CD4-positive, alpha-beta T cell treated with Interleukin-15 for 4 hours (primary cell): ENCODE measurements at places on chromosomes 13 and 19.
A peak's percentile ranks its signal among the peaks of the same experiment; 100 is the strongest.

DNA sequence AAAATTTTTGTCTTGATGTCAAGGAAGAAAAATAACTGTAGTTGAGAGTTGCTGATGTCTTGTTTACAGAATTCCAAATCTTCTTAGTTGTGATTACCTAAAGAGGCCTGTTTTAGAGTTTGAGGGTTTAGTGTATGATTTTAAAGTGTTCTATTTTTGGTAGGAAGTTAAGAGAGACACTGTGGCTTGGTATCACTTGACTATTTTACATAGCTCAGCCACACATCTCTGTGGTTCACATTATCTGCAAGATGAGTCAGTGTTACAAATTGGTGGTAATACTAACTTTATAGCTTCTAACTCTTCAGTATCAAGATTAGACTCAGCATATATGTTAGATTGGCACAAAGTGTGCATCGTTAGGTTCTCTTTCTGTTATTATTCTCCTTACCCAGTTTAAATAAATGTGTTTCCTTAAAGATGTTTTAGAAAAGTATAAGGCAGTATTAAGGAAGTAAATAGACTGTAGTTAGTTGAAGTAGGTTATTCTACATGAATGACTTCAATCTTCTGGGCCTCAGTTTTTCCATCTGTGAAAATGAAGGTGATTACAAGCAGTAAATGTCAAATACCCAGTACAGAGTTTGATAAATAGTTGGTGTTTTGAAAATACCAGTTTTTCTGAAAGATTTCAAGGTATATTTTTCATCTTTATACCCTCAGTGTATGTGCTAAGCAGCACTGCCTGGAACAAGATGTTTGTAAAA, 33.4 kb downstream of the COG6 start:
- DNase-seq: no peak

DNA sequence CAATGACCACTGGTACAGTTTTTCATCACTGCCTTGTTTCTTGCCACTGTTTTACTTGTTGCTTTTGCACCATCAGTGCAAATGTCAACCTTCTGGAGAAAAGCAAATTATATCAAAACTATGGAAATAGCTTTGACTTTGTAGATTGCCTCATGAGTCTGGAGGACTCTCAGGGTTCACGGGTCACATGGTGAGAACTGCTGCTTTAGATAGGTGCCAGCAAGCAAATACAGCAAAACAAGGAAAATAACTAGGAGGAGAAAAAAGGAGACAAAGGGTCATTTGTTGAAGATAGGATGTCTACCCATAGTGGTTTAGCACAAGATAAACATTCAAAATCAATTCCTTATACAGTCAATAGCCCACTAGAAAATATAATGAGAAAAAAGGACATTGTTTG, 33.1 kb downstream of the POLR1D start:
- no peak for DNase-seq

- no peak for DNase-seq
These were observed 18.1 kb downstream of the N4BP2L1 start for GRCh38 chr13:32409561-32410421.

GRCh38 chr13:50611117-50611781, 232.2 kb downstream of the DLEU7 start:
- DNase-seq: no peak

DNA sequence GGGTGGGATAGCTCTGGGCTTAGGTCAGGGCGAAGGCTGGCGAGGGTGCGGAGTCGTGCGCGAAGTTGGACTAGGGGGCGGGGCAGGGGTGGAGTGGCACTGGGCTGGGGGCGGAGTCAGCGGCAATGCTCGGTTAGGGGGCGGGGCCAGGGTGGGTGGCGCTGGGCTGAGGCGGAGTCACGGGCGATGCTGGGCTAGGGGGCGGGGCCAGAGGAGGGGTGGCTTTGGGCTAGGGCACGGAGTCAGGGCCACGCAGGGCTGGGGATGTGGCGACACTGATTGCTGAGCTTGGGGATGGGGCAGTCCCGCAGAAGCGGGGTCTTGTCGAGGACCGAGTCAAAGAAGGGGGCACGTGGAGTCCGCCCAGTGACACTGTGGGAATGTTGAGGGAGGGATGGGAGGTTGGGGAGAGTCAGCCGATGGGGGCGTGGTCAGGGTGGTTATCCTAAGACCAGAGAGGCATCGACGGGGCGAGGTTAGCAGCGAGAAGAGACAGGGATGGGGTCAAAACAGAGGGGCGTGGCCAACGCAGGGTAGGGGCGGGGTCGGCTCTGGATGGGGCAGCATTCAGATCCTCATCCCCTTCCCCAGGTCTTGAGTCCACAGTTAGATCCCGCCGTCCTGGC, 8.7 kb downstream of the HOMER3 start:
- DNase-seq: peak; percentile 74

DNA sequence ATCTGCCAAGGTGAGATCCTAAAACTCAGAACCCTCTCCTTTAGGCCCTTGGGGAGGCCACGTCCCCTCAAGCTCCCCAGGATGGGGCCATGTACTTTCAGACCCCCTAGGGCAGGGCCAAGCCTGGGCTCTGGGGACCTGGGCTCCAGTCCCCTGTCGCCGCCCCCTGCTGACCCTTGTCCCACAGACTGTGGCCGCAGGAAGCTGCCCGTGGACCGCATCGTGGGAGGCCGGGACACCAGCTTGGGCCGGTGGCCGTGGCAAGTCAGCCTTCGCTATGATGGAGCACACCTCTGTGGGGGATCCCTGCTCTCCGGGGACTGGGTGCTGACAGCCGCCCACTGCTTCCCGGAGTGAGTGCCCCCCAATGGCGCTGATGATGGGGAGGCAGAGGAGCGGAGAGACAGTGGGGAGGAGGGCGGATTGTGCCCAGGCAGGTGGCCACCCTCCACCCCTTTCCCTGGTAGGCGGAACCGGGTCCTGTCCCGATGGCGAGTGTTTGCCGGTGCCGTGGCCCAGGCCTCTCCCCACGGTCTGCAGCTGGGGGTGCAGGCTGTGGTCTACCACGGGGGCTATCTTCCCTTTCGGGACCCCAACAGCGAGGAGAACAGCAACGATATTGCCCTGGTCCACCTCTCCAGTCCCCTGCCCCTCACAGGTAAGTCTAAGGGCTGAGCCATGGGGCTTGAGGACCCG, 18.8 kb downstream of the HPN start:
- DNase-seq: no peak

DNA sequence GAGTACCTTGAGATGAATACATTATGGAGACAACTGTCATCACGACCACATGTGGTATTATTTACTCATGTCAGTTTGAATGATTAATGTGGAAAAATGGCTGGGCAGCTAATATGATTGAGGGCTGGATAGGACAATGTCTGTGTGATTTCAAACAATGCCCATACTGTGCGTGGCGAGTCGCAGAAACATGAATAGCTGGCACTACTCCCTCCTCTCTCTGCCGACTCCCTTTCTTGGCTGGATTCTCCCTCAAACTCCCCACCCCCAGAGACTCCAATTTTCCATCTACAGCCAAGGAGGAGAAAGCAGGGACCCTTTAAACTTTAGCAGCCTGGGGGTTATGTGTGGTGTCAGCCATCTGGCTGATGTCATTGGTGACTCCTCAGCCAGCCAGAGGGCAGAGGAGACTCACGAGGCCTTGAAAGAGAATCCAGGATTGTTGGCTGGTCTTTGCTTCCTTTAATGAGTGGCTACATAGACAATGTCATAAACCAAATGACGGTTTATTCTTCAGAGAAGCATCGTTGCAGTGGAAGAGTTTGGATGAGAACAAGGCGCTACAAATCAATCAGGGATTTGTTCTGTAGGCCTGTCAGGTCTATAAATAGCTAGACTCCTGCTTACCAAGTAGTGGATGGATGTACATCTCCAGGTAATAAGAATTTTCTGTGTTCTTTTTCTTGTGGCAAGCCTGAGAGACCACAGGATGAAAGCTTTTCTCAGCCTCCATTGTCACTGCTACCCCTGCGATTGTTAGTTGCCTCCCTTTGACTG, 165.6 kb downstream of the DLEU7 start:
- no peak for DNase-seq

DNA sequence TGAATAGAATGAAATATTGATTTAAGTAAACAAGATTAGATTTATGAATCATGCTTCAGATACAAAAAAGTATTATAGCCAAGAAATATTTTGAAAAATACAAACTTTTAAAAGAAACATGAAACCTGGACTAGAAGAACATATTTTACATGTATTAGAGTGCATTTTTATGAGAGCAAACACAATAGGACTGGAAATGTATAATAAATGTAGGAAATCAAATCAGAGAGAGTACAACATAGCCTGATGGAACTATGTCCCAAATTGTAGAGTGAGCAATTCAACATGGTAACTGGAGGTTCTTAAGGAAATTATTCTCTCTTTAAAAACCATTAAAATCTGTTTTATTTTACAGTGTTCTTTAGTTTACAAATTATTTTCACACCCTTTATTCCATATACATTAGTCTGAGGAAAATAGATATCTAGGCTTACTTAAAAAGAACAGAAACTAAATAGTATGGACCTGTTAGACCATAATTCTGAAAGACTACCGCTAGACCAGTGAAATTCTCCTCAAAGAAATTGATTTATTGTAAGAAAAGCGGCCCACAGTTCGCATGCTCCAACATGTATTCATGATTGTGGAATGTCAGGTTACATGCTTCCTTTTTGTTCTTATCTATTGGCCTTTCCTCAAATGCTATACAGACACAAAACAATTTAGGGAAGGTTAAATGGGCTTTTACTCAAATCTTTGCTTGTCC, 1526.5 kb upstream of the SLC10A2 start:
- no peak for DNase-seq

DNA sequence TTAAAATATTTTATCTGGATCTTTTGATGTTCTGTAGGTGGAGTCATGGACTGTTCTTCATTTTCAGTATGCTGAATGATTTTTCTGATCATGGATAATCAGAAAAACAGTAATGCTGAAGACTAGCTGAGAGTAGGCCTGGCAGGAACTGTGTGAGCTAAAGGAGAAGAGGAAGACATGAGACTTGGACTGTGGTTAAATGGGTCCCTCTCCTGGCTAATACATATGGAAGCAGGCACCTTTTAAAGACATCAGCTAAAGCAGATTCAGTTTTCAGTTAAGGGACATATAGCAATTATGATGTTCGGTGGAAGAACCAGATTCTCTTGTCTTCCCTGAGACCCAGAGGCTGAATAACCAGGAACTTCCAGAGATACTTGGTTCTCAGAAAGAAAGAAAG, 169.4 kb downstream of the OLFM4 start:
- DNase-seq: no peak

DNA sequence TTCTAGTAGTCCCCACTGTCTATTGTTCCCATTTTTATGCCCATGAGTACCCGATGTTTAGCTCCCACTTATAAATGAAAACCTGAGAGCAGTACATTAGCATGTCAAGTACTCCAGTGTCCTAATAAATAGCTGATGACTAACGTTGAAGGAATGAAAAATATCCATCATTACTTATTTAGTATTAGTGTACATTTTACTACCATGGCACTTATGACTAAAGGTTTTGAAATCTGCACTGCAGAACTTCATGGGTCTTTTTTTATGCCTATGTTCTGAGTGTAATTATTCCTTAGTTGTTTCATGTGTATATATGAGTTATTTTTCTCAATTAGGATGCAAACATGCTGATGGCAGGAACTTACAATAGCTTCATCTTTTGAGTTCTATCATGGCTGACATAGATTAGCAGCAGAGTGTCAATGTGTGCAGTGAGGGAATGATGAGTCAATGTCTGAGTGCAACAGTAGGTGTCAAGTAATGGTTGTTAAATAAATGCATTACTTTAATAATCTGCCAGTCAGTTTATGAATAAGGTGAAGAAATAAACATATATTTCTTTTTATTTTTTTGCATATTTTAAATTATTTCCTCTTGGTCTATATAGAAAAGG, 188.4 kb downstream of the ITGBL1 start:
- no peak for DNase-seq

- no peak for DNase-seq
These were observed 22.9 kb upstream of the FRY start for GRCh38 chr13:32008518-32009175.

- DNase-seq: no peak
These were observed 2.4 kb downstream of the KLC3 start for GRCh38 chr19:45342911-45343310.

DNA sequence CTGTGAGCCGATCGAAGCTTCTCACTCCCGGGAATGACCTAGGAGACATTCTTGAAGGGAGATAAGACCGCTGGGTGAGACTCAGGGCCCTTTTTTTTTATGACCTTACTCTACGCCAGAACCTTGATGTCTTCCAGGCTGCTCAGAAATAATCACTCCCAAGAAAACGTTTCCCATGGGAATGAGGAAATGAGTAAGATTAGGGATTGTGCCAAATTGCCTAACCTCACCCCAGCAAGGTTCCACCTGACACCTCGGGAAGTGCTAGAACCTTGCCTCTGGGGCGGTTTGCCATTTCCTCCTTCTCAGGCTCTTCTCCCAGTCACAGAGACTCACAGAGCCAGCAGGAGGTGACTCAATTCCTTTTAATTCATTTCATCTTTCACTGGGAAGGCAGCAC, 2.3 kb downstream of the SLC46A3 start:
- no peak for DNase-seq

DNA sequence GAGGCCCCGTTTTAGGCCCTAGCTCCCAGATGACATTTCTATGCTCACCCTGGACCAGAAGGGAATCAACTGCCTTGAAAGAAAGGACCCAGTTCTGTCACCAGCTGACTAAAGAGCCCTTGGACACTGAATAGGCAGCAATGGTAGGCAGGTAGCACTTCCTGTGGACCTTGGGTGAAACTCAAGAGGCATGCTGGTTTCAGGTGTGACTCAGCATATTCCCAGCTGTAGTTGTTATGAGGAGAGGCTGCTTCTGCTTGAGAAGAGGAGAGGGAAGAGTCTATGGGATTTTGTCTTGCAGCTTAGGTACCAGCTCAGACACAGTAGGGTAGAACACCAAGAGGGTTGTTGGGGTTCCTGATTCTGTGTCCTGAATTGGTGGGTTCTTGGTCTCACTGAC, 37.9 kb upstream of the HTR2A start:
- no peak for DNase-seq

GRCh38 chr19:27647423-27647822, 1565.5 kb downstream of the UQCRFS1 start:
- no peak for DNase-seq

DNA sequence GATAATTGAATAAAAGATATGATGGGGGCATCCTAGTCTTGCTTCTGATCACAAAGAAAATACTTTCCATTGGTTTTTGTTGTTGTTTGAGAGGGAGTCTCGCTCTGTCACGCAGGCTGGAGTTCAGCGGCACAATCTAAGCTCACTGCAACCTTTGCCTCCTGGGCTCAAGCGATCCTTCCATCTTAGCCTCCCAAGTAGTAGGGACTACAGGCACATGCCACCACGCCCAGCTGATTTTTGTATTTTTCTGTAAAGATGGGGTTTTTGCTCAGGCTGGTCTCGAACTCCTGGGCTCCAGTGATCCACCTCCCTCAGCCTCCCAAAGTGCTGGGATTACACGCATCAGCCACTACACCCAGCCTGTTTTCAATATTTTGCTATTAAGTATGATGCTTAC, 17.1 kb upstream of the PSMC4 start:
- no peak for DNase-seq

DNA sequence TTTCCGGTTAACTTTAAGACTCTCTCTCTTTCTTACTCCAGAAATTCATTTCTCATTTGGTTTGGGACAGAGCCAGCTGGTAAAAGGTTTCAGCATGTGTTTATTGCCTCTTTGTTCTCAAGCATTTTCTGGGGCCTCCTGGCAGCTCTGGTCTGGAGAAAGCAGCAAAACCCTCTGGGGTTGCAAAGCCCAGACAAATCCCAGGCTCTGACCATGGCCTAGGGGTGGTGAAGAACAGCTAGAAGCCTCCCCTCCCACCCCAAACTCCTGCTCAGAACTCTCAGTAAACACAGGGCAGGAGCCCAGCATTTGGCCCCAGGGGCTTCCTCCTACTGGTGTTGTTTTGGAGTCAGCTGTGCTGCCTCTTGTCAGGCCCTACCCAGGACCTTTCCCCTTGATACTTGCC, 124.2 kb upstream of the SERP2 start:
- DNase-seq: no peak

GRCh38 chr13:21287331-21287907, 111.0 kb downstream of the MRPL57 start:
- no peak for DNase-seq
